Right ventricle myocardium superior (tissue), 1 donor: ENCODE measurements at places on chromosomes 2 and 18. TPM values are rescaled to one million over a fixed set of nuclear protein-coding genes. Genes with fewer than 3 reads are reported as not detected.
A peak's percentile ranks its signal among the peaks of the same experiment; 100 is the strongest.

The RBM45 gene
- 4.9 TPM for total RNA-seq

The TNP1 gene
- total RNA-seq: not detected

The STEAP3 gene
- 10.8 TPM for total RNA-seq

The PROKR1 gene
- total RNA-seq: not detected

The ATAD2B gene
- total RNA-seq: 6.1 TPM

The SIGLEC15 gene
- not detected for total RNA-seq

The SP110 gene
- total RNA-seq: 8.6 TPM

The MROH2A gene
- not detected for total RNA-seq

The ZBTB7C gene
- total RNA-seq: 2.6 TPM

The NCKAP5 gene
- total RNA-seq: 7.9 TPM

The PRKAG3 gene
- total RNA-seq: not detected

The UGT1A8 gene
- not detected for total RNA-seq

The PIEZO2 gene
- 0.32 TPM for total RNA-seq

The BUB1 gene
- total RNA-seq: 0.65 TPM

The ZNF512 gene
- total RNA-seq: 16.6 TPM

The DSG4 gene
- total RNA-seq: not detected

- DNase-seq: no peak
Observed at GRCh38 chr2:40367032-40367431, 84.9 kb downstream of the SLC8A1 start.

DNA sequence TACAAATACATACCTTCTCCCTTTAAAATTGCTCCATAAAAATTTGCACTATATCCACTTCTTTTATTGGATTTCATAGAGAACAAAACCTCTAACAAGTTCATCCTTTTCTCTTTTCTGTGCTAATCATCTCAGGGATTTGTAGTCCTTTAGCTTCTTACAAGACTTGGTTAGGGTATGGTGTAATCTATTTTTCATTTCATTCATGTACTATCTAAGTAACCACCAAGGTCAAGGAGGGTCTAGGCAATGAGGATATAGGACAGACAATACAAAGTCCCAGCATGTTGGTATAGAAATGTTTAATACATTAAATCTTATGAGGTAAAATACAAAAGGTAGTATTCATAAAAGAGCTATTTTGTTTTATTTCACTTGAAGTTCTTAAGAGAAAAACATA is 17.5 kb downstream of the C2orf69 start:
- no peak for DNase-seq

- DNase-seq: no peak
Observed at GRCh38 chr2:29024882-29025430, 43.9 kb downstream of the TOGARAM2 start.

GRCh38 chr2:207279520-207279919 is 113.8 kb upstream of the KLF7 start:
- DNase-seq: no peak

- DNase-seq: no peak
Observed at GRCh38 chr2:30716123-30716900, 90.9 kb downstream of the CAPN13 start.

GRCh38 chr2:212694398-212694797 is 155.8 kb upstream of the ERBB4 start:
- DNase-seq: no peak

- no peak for DNase-seq
Observed at GRCh38 chr2:1804865-1805264, 60.5 kb upstream of the PXDN start.

- DNase-seq: no peak
Observed at GRCh38 chr2:23200068-23200786, 184.8 kb upstream of the KLHL29 start.

DNA sequence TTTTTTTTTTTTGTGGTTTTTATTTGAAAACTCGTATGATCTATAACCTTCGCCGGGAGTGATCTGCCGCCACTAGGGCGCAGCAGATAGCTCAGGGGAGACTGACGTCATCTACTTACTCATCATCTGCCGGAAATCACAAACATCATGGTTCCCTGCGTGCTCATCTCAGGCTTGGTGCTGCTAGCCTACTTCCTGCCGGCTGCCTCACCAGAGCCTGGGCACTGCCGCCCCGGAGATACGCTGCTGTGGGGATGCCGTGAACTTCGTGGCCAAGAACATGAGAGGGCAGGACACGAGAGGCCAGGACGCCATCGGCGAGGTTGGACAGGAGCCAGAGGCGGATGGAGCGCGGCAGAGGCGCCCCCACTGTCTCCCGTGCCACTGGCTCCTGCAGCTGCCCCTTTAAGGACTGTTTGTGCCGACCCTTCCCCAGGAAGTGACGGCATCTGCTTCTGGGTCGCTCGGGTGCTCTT is 68.8 kb downstream of the DOK6 start:
- peak; percentile 32 for DNase-seq

DNA sequence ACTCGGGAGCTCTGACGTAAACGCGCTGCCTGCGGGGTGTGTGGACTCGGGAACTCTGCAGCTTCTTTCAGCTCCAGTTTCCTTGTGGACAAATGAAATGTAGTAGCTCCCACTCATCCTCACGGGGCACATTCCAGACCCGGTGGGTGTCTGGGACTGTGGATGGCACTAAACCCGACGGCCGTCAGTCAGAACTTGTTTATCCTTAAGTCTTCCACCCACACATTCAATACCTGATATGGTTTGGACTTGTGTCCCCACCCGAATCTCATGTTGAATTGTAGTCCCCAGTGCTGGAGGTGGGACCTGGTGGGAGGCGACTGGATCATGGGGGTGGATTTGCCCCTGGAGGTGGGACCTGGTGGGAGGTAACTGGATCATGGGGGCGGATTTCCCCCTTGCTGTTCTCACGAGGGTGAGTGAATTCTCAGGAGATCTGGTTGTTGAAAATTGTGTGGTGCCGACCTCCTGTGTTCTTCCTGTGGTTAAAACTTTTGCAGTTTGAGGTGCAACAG is 81.2 kb upstream of the SNTG2 start:
- DNase-seq: no peak

DNA sequence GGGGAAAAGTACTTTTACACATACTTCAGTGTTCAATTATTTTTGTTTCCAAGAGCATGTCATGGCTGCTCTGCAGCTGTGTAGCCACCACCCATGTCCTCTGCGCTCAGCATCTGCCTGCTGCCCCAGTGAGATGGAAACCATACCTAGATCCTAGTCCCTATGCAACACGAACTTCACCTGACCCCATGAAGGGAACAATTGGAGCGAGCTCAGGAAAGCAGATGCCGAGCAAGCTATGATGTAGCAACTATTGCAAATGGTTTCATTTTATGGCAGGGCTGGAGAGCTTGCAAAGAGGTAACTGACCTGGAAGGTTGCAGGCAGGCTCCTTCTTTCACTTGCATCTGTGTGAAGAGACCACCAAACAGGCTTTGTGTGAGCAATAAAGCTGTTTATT is 1.3 kb upstream of the CCDC141 start:
- DNase-seq: no peak

GRCh38 chr2:178990533-178991241 is 59.2 kb downstream of the CCDC141 start:
- no peak for DNase-seq

GRCh38 chr2:233100192-233100998 is 40.3 kb downstream of the INPP5D start:
- no peak for DNase-seq

DNA sequence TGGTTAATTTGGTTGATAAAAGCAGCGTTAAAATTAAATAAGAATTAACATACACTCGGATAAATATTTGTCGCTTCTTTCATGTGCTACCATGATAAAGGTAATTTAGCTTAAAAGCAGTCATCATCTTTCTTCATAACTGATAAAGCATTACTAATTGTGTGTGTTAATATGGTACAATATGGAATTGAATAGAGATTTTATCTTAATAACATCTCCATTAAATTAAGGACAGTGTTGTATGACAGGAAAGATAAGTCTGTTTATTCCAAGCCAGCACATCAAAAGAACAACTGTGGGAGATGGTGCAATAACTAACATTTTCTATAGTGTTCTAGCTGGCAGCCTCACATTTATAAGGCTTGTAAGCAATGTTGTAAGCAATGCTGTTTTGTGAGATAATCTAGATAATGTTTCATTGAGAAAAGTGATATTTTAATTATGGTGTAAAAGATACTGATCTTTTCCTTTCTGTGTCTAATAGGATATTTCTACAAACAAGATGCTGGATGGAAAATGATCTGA is 64.4 kb upstream of the AFF3 start:
- no peak for DNase-seq

GRCh38 chr2:224984637-224985036 is 57.6 kb downstream of the DOCK10 start:
- no peak for DNase-seq

GRCh38 chr18:61748004-61748403 is 144.8 kb downstream of the RNF152 start:
- no peak for DNase-seq

DNA sequence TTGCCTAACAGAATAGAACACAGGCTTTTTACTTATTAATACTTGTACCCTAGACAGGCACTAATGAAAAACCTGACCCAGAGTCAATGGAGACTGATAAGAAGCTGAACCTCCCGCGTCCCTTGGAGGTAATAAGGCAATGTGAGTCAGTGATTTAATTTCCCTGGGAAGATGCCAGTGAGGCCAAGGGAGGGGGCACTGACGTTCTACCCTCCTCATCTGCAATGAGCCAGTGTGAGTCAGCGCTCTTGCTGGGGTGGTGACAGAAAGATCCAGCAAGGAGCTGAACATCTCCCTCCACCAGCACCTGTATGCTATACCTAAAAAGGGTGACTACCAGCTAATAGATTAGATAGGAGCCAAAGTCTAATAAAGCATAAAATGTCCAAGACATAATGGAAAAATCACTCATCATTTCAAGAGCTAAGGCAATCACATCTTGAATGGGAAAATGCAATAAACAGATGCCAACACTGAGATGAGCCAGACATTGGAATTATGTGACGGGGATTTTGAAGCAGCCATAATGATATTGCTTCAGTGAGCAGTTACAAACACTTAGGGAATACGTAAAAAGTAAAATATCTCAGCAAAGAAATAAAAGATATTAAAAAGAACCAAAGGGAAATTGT is 116.9 kb downstream of the TPGS2 start:
- no peak for DNase-seq

- DNase-seq: no peak
Observed at GRCh38 chr2:216596236-216596979, 36.8 kb upstream of the IGFBP2 start.

DNA sequence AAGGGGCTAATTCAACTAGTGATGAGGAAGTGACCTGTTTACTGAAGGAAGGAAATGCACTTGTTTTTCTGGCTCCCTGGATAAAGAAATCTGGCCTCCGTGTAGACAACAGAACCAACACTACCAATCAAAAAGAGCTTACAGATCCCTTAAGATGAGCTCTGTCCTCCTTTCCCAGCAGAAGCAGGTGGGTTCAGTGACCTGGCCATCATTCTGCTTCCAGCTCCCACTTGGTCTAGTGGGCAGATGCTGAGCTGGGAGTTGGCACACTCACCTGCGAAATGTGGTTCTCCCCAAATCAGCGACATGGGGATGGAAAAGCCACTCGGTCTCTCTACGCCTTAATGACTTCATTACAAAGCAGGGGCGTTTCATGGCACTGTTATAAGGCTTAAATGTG is 132.6 kb downstream of the AFF3 start:
- DNase-seq: no peak

DNA sequence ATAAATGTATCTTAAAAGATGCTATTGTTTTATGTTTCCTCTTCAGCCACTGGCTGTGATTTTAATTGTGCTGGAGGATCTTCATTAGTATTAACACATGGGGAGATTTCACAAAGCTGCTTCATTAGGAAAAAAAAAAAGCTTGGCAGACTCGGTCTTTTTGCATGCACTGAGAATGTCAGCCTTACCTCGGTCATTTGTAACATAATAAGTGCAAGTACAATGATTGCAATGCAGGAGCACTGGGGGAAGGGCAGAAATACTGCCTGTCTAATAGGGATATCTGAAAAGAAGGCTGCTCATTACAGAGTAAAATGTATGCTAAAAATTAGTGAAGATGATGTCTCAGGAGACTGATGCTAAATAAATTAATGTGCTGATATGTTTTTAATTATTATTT is 1.3 kb upstream of the BAZ2B start:
- DNase-seq: no peak

DNA sequence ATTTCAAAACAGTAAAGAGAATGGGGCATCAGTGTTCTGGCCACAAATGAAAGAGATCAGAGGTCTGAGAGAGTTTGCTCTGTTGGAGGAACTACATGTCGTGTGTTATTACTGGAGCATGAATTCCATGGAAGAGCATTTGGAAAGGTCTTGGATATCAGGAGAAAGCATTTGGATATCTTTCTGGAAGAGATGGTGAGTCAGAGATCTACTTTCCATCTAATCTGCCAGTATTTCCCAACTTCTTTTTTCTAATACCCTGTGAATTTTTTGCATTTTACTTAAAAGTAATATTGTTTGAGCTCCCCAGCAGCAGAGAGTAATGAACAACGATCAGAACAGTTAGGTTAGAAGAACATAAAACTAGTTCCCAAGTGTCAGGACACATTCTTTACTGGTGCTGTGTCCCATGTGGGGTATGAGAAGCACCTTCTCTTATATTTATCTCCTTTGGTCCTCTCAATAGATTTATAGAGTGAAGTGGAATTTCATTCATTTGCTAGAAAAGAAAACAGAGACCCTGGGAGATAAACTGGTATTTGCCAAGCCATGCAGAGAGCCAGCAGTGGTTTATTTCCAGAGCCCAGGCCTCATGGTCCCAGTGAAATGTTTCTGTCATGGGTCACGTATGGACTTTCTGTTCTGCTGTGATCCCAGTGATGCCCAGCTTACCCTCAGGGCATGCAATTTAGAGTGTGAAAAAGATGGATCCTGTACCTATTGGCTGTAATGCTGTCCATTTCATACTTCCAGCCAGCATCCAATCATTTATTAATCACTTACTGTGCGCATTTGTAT is 130.8 kb upstream of the NT5C1B start:
- DNase-seq: no peak

- no peak for DNase-seq
Observed at GRCh38 chr2:212903413-212903812, 248.0 kb downstream of the IKZF2 start.
